ENCODE measurements at places on chromosomes 13 and 19. TPM values are rescaled to one million over a fixed set of nuclear protein-coding genes. Genes with fewer than 3 reads are reported as not detected.

GRCh38 chr19:38506723-38507550 is 73.4 kb downstream of the RYR1 start:
- no peak for DNase-seq

GRCh38 chr13:92355213-92355612 is 871.4 kb upstream of the GPC6 start:
- no peak for DNase-seq

DNA sequence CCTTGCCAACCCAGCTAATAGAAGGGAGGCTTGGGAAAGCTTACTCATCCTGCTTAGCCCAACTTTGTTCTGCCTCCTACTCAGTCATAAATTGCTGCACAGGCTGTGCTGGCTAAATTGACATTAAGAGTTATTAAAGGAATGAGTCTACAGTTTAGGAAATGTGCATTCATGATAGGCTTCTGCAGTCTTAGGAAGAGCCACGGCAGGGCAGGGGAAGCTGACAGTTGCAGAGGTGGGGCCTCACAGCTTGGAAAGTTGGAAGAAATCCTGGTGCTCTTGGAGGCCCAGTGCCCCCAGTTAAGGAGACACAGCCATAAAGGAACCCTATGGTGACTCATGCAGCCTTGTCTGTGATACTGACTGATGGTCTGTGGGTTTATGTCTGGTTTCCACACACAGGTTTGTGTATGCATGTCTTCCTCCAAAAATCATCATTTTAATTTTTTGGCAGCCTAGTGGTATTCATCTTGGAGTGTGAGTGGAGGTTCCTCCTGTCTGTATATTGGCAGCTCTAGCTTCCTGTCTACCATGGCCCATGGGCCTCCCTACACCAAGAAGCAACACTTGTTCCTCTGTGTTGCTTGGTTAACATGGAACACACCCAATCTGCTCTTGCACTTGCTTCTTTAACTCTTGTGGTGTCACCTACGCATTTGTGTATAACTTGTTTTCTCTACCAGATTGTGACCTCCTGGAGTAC is 135.0 kb upstream of the KL start:
- no peak for DNase-seq

GRCh38 chr19:8416796-8417195 is 3.7 kb downstream of the MARCHF2 start:
- no peak for DNase-seq

DNA sequence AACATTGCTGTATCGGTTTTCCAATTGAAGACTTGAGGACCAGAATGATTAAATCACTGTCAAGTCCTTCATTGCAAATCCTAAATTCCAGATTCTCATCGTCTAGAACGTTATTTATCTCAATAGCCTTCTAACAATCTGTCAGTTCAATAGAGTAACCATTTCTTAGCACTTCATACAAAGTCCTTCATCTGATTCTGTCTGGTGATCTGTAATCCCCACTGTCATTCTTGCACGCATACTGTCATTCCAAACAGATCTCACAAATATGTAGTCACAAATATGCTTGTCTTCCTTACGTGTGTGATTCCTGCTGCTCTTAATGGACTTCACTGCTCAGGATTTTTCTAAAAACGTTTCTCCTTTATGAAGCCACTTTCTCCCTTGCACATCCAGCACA is 1197.5 kb downstream of the EFNB2 start:
- DNase-seq = peak; percentile 15

DNA sequence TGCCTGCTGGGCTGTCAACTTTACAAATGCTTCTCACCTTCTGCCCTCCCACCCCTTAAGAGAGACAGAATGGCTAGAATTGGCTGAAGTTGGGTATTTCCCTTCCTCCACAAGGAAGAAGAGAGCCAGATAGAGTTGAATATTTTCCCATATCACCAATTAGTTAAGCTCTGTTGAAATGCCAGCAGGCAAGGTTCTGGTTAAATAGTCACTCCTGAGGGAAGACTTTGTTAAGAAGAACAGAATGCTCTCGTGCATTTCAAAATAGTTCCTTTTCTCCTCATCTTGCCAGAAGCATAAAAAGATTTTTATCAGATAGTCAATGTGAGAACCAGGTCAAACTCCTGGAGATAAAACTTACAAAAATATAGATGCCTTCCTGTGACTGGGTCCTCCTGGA is 2857.0 kb upstream of the PCDH20 start:
- no peak for DNase-seq

GRCh38 chr13:95251641-95252040 is 49.6 kb downstream of the ABCC4 start:
- DNase-seq = no peak

DNA sequence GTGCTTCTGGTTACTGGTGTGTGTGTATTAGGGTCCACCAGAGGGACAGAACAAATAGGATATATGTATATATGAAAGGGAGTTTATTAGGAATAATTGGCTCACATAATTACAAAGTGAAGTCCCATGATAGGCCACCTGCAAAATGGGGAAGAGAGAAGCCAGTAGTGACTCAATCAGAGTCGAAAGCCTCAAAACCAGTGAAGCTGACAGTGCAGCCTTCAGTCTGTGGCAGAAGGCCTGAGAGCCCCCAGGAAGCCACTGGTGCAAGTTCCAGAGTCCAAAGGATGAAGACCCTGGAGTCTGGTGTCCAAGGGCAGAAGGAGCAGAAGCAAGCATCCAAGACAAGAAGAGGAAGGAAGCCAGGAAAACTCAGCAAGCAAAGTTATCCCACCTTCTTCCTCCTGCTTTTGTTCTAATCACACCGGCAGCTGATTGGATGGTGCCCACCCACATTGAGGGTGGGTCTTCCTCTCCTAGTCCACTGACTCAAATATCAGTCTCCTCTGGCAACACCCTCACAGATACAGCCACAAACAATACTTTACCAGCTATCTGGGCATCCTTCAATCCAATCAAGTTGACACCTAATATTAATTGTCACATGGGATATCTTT is 21.7 kb upstream of the SCEL start:
- DNase-seq = no peak

DNA sequence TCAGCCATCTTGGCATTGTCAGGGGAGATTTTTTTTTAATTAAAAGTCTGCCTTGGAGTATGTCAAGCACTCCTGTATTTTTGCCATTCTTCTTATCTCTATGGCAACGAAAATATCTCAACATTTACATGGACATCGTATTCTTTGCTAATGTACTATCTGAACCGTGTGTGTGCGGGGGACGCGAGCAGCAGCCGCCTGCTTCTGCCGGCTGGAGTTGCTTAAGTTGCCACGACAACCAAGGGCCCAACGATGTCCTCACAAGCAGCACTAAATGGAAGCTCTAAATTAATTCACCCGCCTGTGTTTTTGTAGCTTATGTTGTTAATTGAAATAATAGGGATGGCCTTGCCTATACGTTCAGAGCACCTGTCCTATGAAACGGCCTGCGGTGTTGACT is 309.5 kb downstream of the TEX29 start:
- DNase-seq = no peak

GRCh38 chr19:43462785-43463380 is 2.5 kb downstream of the LYPD3 start:
- DNase-seq = no peak

DNA sequence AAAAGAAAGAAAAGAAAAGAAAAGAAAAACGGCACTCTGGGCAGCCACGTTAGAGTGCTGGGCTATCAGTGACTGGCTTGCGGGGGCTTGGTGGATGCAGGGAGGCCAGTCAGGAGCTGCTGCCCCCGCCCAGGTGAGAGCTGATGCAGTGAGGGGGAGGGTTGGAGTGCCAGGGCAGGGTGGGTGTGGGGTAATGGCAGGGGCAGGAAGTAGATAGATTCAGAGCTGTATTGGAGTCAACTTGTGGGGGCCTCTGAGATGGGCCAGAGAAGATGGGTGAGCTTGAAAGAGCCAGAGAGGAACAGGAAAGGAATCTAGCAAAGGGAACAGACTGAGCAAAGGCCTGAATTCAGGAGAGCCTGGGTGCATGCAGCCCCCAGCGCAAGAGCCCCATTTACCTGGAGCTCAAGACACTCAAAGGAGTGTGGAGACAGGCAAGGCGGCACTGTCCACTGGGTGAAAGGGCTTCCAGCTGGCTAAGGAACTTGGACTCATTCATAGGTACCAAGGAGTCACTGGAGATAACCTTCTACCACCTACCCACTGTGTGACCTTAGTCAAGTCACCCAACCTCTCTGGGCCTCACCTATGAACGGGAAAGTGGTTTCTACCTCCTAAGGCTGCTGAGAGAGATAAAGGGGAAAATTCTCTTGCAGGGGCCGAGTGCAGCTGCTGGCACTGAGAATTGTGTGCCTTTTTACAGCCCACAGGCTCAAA is 20.2 kb downstream of the VSTM2B start:
- no peak for DNase-seq

GRIK5 gene
- 4.6 TPM for polyA plus RNA-seq

FUT1 gene
- polyA plus RNA-seq = 5.8 TPM

ZNF625 gene
- 10.6 TPM for polyA plus RNA-seq

- DNase-seq = no peak
These were observed 3.6 kb downstream of the ZNF507 start for GRCh38 chr19:32349051-32349450.

USHBP1 gene
- polyA plus RNA-seq = 10.3 TPM

DNA sequence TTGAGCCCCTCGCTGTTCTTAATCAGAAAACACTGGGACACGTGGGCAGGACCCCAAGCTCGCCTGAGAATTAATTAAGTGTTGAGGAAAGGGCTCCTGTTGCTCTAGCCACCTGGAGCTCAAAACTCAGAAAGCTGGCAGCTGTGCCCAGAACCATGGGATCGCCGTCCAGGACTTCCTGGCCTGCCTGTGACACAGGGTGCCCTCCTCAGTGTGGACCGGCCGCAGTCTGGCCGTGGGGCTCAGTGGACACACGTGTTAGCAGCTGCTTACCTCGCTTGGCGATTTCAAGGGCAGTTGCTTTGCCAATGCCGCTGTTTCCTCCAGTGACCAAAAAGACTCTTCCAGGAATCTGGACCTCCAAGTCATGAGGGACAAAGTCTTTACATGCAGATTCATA is 4.7 kb downstream of the DHRS12 start:
- DNase-seq = no peak

GRCh38 chr19:6269101-6269886 is 10.5 kb downstream of the MLLT1 start:
- no peak for DNase-seq

- DNase-seq = peak; percentile 47
These were observed 17.8 kb downstream of the ZNF507 start for GRCh38 chr19:32363175-32363574.
